LNCaP clone FGC (cell line): ENCODE measurements at places on chromosomes 2 and 18.

DNA sequence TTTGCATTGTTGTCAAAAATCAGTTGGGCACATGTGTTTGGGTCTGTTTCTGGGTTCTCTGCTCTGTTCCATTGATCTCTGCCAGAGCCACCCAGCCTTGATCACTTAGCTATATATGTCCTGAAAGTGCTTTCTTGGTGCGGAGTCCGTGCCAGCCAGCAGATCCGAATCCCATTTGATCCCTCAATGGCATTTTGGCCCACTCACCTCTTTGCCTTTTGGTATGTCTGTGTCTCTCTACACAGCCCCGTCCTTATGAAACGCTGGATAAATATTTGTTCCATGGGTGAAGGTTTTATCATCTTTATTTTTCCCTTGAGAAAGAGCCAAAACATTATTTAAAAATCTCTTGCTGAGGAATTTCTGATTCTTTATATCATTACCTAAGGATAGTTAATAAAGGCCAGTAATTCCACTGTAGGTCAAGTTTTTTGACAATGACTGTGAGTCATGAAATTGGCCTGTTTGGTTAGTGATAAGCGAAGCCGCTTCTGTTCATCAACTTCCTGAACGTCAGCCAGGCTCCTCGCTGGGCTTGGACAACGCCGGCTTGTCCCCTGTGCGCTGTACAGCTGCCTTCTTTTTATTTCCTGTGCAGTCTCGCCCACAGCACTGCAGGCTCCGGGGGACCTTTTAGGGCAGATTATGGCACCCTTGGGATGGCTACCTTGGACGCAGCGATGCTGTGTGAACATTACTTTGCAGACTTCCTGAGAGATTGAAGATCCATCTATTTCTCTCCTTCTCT lies 24.9 kb downstream of the MTCL1 start:
- peak; percentile 57 for DNase-seq

GRCh38 chr18:361100-361732 lies 93.4 kb upstream of the THOC1 start:
- DNase-seq, result no peak

- no peak for DNase-seq
These were observed 291.5 kb downstream of the SOX11 start for GRCh38 chr2:5983511-5984272.

GRCh38 chr18:58222432-58223125 lies 178.6 kb downstream of the NEDD4L start:
- no peak for DNase-seq

- no peak for DNase-seq
These were observed 31.4 kb downstream of the FHOD3 start for GRCh38 chr18:36328916-36329315.

- DNase-seq, result no peak
These were observed 931.9 kb upstream of the SLC39A10 start for GRCh38 chr2:194725169-194725568.

- DNase-seq, result no peak
These were observed 13.8 kb upstream of the MYOM1 start for GRCh38 chr18:3233433-3234168.
